ENCODE measurements at places on chromosomes 13 and 19. TPM values are rescaled to one million over a fixed set of nuclear protein-coding genes. Genes with fewer than 3 reads are reported as not detected.

DMKN gene
- total RNA-seq = 490 TPM

INSR gene
- 6.1 TPM for total RNA-seq

PTPRS gene
- total RNA-seq = 31.1 TPM

KLK14 gene
- not detected for total RNA-seq

PCDH20 gene
- total RNA-seq = 0.51 TPM

ETFB gene
- 158 TPM for total RNA-seq

LRRC63 gene
- not detected for total RNA-seq

RPL18 gene
- 4,070 TPM for total RNA-seq

ZNF799 gene
- 2.6 TPM for total RNA-seq

PSG3 gene
- not detected for total RNA-seq

BEST2 gene
- not detected for total RNA-seq

ZNF583 gene
- 2.5 TPM for total RNA-seq

CYP2F1 gene
- 0.07 TPM for total RNA-seq

PGLYRP1 gene
- total RNA-seq = not detected

COLGALT1 gene
- total RNA-seq = 81.9 TPM

ZNF304 gene
- total RNA-seq = 3.7 TPM

CCL25 gene
- not detected for total RNA-seq

NOVA2 gene
- not detected for total RNA-seq

C13orf46 gene
- total RNA-seq = not detected

CYP4F2 gene
- total RNA-seq = 0.14 TPM

RDH8 gene
- not detected for total RNA-seq

ZNF443 gene
- total RNA-seq = 1.6 TPM

MCF2L gene
- total RNA-seq = not detected

PSG11 gene
- total RNA-seq = not detected

NCLN gene
- 84.0 TPM for total RNA-seq

KLF5 gene
- total RNA-seq = 124 TPM

TNFSF11 gene
- 0.71 TPM for total RNA-seq

ZNF837 gene
- total RNA-seq = 3.1 TPM

TNFSF9 gene
- 32.9 TPM for total RNA-seq

GPI gene
- 386 TPM for total RNA-seq

P2RY11 gene
- total RNA-seq = 3.7 TPM

ZNF221 gene
- total RNA-seq = 0.79 TPM

TMEM150B gene
- not detected for total RNA-seq

POLR2I gene
- total RNA-seq = 73.0 TPM

FFAR2 gene
- total RNA-seq = not detected

LRRC8E gene
- total RNA-seq = 9.0 TPM

GJA3 gene
- total RNA-seq = 0.37 TPM

Data from airway epithelial cell (primary cell).